Stimulated activated CD4-positive, alpha-beta T cell treated with anti-CD3 and anti-CD28 coated beads, Interleukin-4, amount 100 ng/mL, for 24 hours (primary cell): ENCODE measurements at places on chromosomes 6 and 20.

DNA sequence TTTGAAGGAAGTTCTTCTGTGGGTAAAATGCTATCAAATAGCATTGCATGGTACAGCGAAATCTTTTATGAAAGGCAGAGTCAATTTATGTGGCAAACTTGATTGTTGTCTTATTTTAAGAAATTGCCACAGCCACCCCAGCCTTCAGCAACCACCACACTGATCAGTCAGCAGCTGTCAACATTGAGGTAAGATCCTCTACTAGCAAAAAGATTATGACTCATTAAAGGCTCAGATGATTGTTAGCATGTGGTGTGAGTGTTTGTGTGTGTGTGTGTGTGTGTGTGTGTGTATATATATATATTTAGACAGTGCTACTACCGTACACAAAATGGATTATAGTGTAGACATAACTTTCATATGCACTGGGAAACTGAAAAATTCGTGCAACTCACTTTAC is 27.8 kb downstream of the LRRN4 start:
- DNase-seq, result no peak

GRCh38 chr6:19979059-19979458 is 141.9 kb downstream of the ID4 start:
- no peak for DNase-seq

DNA sequence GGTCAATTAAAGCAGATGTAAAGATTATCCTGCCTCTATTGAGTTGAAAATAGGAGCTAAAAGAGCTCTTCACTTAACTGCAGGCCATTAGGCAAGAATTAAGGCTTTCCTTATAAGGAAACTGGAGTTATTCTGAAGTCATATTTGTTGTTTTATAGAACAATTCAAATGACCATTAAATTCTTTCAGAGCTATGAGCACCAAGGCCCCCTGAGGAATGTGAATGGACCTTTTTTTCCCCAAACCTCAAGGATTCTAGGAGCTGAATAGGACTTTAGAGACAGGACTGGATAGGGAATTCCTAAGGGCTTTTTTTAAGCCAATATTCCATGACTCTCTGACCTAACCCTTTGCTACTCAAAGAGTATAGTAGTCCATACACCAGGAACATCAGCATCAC is 565.7 kb upstream of the BTBD3 start:
- DNase-seq, result no peak

DNA sequence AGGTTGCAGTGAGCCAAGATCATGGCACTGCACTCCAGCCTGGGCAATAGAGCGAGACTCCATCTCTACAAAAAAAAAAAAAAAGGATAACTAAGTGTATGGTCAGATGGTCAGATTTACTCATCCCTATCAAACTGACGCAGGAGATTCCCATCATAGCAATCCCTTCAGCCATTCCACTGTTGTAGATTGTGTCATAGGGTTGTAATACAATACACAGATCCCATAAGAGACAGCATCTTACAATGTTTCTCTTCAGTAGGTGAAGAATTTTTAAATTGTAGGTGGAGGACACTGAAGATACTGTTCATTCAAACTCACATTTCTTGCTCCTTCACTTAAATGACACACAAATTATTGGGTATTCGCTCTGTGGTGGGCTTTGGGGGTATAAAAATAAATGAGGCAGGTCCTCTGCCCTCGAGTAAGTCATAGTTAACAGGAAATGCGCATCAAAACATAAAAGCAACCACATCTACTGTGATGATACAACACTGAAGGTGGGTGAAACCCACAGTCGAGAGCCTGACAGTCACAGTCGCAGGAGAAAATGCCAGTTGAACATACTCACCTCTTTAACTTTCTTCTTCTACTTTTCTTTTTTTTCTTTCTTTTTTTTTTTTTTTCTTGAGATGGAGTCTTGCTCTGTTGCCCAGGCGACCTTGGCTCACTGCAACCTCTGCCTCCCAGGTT is 205.5 kb downstream of the ZNF217 start:
- peak; percentile 33 for DNase-seq

DNA sequence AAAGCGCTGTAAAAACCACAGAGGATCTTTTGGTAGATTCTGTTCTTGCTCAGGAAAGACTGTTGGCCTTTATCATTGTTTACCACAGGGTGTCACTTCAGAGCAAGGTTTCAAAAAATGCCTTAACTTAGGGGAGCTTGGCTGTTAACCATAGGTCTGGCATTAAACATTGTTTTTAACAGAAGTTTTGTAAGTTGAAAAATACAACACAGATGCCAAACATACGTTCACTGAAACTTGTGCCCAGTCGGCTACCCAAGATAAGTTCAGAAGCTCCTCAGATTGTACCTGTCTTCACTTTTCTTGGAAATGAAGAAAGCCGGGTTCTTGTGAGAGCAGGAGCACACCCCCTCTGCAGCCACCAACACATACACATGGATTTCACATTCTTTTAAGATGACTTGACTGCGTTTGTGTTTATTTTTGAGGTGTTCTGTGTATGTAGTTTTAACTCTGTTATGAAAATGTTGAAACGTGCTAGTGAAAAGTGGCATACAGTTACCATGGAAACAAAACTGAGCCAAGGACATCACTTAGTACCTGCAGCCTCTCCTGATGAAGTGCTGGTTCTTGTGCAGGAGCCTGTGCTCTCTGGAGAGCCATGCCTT is 64.9 kb downstream of the SYCP2L start:
- no peak for DNase-seq

DNA sequence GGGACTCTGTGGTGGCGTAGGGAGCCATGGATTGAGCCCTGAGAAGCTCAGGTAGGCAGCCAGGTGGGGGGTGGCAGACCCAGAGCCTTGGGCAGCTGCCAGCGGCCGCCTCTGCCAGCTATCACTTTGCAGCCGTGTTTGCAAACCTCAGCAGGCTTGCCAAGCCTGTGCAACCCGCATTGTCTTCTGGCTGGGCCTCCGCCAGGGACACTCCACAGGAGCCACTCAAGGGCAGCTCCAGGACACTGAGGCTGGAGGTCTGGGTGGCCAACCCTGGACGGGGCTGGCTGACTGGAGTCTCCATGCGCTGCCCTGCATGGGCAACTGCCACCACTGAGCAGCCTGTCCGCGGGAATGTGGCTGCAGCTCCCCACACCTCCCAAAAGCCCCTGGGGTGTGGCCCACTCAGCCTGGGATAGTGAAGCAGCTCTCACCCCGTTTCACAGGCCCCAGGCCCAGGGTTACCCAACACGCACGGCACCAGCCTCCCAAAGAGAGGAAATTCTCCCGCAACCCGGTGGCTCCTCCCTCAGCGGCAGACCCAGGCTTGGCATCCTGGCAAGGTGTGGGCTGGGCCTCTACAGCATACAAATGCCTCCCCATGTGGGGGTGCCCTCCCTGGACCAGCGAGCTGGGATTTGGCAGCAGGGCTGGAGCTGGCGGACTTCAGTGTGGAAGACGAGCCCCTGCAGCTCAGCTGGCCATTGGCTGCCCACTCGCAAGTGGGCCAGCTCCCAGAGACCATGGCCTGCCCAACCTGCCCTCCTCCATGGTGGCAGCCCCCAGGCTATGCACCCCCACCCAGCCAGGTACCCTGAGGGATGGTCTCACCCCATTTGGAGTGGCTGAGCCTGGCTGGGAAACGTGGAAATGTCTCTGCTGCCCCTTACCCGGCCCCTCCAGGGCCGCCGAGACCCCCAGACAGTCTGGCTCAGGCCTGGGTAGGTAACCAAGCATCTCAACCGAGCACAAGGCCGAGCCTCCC is 2.9 kb downstream of the CHRNA4 start:
- no peak for DNase-seq

GRCh38 chr6:106098383-106099234 is 12.5 kb downstream of the PRDM1 start:
- DNase-seq, result peak; percentile 88

GRCh38 chr20:50920997-50921396 is 10.2 kb downstream of the ADNP start:
- no peak for DNase-seq

DNA sequence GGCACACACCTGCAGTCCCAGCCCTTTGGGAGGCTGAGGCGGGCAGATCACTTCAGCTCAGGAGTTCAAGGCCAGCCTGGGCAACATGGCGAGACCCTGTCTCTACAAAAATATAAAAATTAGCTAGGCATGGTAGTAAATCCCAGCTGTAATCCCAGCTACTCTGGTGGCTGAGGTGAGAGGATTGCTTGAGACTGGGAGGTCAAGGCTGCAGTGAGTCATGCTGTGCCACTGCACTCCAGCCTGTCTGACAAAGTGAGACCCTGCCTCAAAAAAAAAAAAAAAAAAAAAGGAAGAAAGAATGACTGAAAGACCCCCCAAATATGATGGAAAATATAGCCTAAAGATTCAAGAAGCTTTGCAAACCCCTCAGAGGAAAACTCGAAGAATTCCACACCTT is 26.8 kb downstream of the METTL24 start:
- DNase-seq, result no peak

- DNase-seq, result no peak
Measured at GRCh38 chr6:73743556-73743955, 47.6 kb downstream of the CD109 start.

DNA sequence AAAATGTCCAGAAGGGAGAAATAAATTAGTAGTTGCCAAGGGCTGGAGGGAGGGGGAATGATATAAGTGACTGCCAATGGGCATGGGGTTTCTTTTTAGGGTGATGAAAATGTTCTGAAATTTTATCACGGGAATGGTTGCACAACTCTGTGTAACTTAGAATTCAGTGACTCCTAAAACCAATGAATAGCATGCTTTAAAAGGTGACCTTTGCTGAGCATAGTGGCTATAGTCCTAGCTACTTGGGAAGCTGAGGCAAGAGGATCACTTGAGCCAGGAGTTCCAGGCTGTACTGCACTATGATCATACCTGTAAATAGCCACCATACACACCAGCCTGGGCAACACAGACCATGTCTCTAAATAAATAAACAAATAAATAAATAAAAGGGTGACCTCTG is 109.0 kb downstream of the ATG5 start:
- DNase-seq, result no peak

DNA sequence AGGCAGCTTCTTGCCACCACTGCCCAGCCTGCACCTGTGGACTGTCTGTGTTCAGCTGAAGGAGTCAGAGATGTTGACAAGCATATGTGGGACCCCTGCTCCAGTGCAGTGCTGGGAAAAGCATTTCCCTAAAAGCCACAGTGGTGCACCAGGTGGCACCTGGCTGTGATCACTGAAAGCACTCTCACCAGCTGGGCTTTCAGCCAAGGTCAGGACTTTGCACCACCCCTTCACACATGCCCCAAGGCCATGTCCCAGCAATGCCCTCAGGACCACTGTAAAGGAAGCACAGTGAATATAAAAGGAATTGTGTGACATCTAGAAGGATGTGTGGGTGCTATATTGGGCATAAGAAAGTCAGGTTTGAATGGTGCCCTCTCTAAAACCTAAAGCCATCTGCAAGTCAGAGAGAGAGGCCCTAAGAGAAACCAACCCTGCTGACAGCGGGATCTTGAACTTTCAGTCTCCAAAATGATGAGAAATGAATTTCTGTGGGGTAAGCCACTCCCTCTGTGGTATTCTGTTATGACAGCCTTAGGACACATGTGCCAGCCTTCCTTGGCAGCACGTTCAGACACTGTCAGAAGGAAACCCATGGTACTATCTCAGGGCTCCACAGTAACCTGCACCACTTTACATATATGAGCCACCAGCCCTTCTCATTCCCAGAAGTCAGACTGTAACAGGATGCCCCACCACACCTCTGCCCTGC is 30.7 kb downstream of the CBLN4 start:
- DNase-seq, result no peak

GRCh38 chr6:75203721-75204120 is 2.1 kb downstream of the COL12A1 start:
- DNase-seq, result no peak

- peak; percentile 66 for DNase-seq
Measured at GRCh38 chr6:45801471-45802289, 214.0 kb downstream of the CLIC5 start.

DNA sequence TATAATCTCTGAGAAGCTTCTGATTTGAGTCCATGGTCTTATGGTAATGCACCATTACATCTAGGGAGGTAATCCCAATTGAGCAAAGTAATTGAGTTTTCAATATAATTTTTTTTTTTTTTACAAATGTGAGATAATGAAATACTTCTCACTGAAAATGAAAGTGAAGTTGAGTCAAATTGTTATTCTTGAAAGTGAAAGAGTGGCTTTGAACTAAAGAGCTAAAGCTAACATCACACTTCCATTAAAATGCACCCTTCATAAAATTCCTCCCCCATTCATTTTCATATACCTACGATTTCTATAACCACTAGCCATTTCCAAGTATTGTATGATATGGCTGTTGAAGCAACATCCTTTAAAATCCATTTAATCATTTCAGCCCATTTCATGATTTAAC is 149.1 kb upstream of the IMPG1 start:
- no peak for DNase-seq

DNA sequence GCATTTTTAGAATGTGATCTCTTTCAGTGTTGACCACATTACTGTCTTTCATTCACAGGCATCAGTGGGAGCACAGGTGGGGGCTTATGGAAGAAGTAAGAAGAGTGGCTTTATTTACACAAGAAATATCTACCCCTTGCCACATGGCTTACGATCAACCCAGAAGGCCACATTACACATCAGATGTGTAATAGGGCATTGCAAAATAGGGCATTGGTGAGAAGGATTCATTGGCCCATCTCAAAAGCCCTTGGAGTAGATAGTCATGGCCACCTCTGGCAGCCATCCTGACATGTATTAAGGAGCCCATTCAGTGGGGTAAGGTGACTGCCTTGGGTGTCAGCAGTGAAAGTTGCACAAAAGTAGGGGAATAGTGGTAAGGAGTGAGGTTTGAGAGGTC is 97.5 kb downstream of the MAFB start:
- DNase-seq, result no peak

GRCh38 chr6:145244349-145245100 is 490.8 kb downstream of the EPM2A start:
- no peak for DNase-seq

DNA sequence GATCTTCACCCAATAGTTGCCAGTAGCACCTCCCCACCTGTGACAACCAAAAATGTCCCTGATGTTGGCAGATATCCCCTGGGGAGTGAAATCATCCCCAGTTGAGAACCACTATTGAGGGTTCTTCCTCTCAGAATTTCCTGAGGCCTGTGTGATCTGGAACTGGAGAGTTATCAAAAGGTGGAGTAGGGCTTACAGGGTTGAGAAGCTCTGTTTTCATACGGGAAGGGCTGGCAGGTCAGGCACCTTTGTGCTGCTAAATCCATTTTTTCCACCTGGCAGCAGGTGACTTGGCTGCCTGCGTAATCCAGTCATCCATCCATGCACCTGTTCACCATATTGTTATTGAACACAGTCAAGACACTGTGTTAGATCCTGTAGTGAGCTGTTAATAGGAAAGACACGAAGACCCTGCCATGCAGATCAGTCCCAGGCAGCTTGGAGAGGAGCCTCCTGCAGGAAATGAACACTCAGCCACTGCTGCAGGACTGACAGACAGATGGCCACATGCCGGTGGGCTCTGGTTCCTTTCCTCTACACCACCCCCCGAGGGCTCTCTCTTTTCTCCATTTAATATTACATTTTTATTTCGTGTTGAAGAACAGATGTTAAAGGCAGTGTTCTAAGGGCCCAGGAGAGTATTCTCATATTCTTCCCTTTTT is 5.4 kb downstream of the DUSP22 start:
- no peak for DNase-seq

- peak; percentile 61 for DNase-seq
Measured at GRCh38 chr20:41095110-41095969, 42.0 kb upstream of the PLCG1 start.
